ENCODE measurements at places on chromosomes 5 and 9.

DNA sequence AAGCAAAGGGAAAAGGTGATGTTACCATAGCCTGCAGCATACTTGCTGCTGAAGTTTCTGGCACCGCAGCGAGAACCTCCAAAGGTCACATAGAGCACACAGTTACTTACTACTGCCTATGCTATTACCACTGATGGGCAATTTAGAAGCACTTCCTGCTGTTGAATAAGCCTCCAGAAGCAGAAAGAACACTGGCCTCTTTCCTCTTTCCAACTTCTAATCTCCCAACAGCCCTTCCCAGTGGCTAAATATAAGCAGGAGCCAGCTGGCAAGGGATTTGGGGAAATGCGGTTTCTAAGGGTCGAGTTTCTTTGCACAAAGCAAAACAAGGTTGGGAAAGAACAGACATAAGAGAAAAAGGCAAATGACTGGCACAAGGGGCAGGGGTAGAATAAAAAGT lies 669.2 kb upstream of the ACO1 start:
- no peak for DNase-seq

- no peak for DNase-seq
These were observed 55.9 kb downstream of the ARHGAP26 start for GRCh38 chr5:142826093-142826492.

- no peak for DNase-seq
These were observed 51.6 kb upstream of the PHYKPL start for GRCh38 chr5:178284093-178284675.

DNA sequence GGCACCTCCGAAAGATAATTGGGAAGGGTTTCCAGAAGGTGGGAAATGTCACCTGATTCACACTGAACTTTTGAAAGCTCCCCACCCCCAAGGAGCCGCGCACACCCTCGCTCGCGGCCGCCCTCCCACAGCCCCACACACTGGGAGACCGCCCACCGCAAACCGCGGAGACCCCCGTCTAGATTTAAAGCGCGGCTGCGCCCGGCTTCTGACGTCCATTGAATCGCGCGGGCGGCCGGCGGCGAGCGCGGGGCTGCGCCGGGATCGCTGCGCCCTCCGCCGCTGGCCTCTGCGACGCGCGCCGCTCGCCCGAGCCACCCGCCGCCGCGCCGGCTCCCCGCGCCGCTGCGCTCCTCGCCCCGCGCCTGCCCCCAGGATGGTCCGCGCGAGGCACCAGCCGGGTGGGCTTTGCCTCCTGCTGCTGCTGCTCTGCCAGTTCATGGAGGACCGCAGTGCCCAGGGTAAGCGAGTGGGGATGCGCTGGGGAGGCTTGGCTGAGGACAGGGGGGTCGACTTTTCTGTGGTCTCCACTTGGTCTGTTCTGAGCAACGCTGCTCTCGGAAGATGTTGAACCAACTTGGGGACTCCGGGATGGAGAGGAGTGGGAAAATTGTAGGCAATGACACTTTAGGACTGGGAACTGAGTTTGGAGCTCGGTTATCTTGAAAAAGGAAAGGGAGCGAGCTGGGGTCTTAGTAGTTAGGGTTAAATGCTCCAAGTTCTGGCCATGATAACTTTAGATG lies at the start of gene FST:
Gene FST, plus strand, starts transcription at position 214 of the 743 bp plus-strand sequence. Its CDS starts 163 bp downstream, at position 377.
- DNase-seq = no peak

GRCh38 chr9:35981699-35982098 lies 23.7 kb upstream of the OR2S2 start:
- DNase-seq = no peak

DNA sequence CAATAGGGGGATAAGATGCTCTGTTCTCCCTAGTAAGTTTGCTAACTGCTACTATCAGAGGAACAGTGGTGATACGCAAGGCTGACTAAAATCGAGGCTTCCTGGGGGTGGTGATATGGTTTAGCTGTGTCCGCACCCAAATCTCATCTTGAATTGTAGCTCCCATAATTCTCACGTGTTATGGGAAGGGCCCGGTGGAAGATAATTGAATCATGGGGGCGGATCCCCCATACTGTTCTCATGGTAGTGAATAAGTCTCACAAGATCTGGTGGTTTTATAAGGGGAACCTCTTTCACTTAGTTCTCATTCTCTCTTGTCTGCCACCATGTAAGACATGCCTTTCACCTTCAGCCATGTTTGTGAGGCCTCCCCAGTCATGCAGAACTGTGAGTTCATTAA lies 135.1 kb downstream of the LHFPL2 start:
- no peak for DNase-seq

DNA sequence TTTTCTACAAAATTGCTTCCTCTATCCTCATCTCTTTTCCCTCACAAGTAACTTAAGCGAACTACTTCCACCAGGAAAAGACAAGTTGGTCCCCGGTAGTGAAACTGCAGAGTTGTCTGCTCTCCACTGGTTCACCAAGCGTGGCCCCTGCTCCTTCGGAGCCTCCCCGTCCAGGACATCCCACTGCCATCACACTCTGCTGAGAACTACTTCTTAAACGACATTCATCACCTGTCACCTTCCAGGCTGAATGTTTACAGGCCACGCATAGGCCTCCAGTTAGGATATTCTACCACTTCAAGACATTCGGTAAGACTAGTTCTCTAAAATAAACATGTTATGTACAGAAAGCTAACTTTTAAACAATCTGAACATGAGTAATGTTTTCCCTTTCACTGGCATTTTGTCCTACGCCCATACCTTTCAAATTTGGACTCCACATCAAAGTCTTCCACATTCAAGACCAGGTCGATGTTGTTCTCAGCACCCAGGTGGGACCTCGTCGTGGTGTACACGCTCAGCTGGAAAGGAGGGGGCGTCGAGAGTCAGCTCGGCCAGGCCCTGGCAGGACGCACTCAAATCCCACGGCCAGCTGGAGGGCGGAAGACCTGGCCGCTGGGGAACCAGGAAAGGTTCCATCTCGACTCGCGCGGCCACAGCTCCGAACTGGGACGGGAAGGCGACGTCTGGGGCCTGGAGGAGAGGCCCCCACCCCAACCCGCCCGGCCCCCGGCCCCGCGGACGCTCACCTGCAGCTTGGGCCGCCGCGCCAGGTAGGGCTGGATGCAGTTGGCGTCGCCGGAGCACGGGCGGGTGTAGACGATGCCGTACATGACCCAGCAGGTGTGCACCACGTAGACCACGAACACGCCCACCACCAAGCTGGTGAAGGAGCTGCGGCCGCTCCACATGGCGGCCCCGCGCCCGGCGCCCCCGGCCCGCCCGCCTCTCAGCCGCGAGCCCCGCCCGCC lies 683 bp downstream of the CLPTM1L start:
- no peak for DNase-seq

DNA sequence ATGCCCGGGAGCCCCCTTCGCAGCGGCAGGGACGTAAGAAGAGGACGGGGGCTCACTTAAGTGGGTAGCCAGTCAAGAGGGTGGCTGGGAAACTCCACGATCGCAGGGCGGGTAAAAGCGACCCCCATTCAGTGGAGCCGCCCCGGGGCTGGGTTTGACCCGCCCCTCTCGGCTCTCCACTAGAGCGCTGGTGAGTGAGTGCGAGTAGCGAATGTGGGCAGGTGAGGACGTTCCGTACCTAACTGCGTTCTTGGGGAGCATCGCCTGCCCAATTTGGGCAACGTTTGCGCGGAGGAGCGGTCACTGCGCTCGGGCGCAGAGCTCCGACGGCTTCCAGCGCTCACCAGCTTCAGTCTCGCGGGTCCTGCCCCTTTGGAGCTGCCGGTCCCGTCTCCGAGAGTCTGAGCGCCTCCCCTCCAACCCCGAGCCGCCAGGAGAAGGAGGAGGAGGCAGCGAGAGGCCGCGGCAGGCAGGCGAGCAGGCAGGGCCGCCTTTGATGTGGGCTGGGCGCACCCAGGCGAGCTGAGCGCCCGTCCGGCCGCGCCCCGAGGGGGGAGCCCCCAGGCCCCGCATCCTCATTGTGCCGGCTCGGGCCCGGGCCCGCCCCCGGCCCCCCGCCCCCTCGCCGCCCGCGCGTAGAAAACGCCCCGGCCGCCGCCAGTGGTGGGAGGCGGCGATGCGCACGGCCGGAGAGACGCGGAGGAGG lies at the start of gene FGF18:
Gene FGF18, plus strand, starts transcription at position 666 of the 706 bp plus-strand sequence. CDS start 553 bp downstream, outside the sequence.
- peak; percentile 51 for DNase-seq

DNA sequence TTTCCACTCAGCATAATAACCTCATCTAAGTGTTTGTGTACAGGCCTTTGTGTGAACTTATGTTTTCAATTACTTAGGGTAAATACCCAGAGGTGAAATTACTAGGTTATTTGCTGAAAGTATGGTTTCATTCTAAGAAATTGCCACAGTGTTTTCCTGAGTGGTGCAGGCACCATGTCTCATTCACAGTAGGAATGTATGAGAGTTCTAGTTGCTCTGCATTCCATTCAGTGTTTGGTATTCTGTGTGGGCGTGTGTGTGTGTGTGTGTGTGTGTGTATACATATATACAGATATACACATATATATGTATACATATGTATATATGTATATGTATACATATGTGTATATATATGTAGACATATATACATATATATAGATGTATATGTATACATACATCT lies 8.8 kb upstream of the SVEP1 start:
- no peak for DNase-seq

DNA sequence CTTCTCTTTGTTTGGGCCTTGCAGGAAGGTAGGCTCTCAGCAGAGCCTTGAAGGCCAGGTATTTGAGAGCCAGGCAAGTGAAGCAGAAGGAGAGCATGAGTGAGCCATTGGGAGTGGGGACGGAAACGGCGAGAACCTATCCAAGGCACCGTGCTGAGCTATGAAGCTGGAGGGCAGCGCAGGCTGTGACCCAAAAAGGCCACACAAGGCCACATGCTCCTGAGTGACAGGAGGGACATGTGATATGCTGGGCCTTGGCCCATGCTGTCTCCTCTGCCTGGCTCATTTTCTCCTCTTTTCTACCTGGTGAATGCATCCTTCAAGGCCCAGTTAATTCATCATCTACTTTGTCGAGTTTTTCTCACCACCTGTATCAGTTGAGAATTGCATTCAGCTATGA lies 136.3 kb downstream of the PALM2AKAP2 start:
- DNase-seq = no peak

DNA sequence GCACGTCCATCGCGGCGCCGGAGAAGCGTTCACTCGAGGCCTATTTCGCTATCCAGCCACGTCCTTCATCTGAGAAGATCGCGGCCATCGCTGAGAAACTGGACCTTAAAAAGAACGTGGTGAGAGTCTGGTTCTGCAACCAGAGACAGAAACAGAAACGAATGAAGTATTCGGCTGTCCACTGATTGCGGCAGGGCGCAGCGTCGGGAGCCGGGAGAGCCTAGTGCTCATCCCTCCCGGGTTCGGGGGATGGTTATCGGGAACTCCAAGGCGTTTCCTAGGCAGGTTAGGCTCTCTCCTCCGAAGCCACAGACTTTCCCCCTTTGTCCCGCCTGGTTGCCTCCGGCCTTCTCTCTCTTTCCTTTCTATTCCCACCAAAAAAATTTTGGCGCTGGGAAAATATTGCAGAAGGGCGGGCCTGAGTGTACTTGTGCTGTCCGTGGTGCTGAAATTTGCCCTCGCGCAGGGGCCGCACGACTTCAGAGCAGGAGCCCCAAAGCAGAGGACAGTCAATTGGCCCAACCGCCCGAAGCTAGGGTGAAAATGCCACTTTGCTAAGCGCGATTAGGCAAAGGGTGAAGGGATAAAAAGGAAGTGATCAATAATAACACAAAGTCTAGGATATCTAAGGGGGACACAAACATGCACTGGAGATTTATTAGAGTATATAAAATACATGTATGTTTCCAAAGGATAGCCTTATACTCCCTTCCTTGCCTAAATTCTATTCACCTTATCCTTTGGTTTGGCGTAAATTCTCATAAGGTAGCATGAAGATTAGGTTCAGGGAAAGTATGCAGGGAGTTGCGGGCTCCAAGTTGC lies 1.8 kb downstream of the POU4F3 start:
- DNase-seq = no peak

- DNase-seq = no peak
These were observed 25.9 kb upstream of the IL17B start for GRCh38 chr5:149404746-149405549.

DNA sequence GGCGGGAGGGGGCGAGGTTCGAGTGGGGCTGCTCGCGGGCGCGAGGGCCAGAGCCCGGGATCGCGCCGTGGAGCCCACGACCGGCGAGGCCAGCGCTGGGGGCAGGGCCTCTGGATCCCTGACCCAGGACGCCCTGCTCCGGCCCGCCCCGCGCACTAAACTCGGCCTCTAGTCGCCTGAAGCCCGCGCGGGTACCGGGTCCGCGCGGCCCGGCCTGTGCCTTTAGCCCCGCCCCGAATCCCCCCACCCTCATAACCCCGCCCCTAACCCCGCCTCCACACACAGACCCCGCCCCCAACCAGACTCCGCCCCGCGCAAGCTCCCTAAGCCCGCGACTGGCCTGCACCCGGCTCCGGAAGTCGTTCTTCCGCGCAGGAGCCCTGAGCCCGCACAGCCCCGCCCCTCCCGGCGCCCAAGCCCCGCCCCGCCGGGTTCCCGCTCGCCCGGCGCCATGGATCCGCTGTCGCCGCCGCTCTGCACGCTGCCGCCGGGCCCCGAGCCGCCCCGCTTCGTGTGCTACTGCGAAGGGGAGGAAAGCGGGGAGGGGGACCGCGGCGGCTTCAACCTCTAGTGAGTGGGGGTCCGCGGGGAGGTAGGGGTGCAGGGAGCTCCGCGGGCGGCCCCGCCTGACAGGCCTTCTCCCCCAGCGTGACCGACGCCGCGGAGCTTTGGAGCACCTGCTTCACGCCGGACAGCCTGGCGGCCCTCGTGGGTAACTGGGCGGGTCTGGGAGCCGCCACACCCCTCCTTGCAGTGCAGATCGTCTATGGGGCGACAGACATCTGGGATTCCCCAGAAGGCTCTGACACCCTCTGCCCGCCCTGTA lies at the start of gene PAXX:
Gene PAXX, plus strand, starts transcription at position 430 of the 826 bp plus-strand sequence. Its CDS starts 22 bp downstream, at position 452.
- peak; percentile 86 for DNase-seq

- no peak for DNase-seq
These were observed 290.7 kb downstream of the PRELID2 start for GRCh38 chr5:145544401-145544800.

GRCh38 chr5:67454957-67455561 lies 258.5 kb upstream of the CD180 start:
- DNase-seq = no peak

- DNase-seq = no peak
These were observed 677.3 kb upstream of the RGMB start for GRCh38 chr5:98096155-98096554.

GRCh38 chr5:170438581-170438980 lies 49.4 kb upstream of the KCNMB1 start:
- DNase-seq = no peak

DNA sequence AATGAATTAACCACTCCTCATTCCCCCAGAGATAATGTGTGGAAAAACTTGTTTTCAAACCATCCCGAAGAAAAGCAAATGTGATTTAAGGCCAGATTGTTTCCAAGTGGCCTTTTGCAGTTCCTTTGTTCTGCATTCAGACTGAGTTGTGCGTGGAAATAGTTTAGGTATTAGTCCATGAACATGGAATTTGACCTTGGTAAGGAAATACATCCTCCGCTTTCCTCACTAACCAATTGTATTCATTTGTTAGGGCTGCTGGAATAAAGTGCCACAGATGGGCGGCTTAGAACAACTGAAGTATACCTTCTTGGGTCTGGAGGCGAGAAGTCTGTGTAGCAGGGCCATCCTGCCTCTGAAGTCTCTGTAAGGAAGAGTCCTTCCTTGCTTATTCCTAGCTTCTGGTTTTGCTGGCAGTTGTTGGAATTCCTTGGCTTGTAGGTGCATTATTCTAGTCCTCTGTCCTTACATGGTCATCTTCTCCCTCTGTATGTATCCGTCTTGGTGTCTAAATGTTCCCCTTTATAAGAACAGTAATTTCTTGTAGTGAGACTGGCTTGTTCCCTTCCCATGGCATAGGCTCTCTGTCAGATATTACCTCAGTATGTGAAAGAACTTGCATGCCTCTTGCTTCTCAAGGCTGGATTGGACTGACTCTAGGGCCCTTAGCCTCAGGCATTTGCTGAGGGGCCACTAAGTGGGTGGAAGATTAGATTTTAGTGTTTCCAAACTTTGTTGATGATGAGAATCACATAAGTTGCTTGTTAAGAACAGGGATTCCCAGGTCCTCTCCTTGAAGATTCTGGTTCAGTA lies 53.9 kb downstream of the RAI14 start:
- no peak for DNase-seq
